ENCODE measurements at places on chromosomes 7 and 10.

DNA sequence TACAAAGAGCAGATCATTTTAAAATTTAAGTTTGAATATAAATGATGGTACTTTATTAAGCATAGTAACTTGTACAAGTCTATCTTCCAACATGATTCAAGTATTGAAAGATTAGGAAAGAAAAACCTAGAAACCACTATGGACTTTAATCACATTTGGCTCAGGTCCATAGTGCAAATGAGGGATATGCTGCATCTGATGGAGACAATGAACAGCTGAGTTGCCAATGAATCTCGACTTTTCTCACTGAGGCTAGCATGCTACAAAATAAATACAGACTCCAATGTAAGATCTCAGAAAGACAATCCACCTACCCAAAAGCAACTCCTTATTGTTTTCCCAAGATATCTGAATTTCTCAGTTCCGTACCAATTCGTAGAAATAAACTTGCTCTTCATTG lies 89.8 kb downstream of the SEMA3A start:
- DNase-seq = peak; percentile 23

GRCh38 chr7:37732888-37733287 lies 49.3 kb downstream of the GPR141 start:
- DNase-seq = no peak

DNA sequence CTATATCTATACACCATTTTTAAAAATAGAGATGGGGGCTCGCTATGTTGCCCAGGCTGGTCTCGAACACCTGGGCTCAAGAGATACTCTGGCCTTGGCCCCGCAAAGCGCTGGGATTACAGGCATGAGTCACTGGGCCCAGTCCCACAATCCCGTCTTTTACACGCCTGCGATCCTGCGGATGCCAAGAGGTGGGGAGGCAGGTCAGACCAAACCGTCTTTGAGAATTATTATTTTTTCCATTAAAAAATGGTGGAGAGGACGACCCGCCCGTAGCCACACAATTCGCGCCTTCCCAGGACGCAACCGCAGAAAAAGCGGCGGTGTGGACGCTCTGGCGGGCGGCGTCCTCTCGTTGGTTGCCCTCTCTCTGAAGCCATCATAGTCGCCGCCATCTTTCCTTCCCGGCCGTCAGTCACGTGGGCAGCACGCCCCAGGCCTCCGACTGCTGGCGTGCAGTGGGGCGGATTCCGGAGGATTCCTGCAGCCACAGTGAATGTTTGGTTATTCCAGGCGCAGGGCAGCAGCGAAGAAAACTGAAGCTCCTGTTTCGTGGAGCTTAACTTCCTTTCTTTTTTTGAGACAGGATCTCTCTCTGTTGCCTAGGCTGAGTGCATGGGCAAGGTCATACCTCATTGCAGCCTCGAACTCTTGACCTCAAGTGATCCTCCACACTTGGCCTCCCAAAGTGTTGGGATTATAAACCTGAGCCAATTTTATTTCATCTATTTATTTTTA lies 9.9 kb upstream of the EPHB4 start:
- peak; percentile 95 for DNase-seq

- DNase-seq = no peak
Observed at GRCh38 chr7:142646386-142647140, 102.7 kb upstream of the PRSS1 start.

GRCh38 chr10:124245191-124245590 lies 151.8 kb upstream of the CHST15 start:
- DNase-seq = no peak

DNA sequence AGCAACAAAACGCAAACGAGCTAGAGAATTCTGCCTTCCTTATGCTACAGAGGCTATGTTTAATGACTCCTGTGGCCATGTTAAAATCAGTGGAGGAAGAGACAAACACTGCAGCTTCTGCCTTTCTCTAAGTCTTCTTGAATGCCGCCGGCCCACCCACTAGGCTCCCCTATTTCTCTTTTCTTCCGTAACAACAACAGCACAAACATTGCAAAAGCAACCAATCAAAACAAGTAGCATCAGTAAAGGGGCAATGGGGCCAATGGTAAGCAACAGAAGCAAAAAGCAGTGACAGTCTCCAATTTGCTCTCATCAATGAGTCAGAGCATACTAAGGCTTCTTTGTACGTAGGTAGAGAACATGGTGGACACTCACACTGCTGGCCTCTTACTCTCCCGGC lies 26.8 kb downstream of the DNAJC1 start:
- DNase-seq = no peak
